ENCODE measurements at places on chromosomes 4 and X.

DNA sequence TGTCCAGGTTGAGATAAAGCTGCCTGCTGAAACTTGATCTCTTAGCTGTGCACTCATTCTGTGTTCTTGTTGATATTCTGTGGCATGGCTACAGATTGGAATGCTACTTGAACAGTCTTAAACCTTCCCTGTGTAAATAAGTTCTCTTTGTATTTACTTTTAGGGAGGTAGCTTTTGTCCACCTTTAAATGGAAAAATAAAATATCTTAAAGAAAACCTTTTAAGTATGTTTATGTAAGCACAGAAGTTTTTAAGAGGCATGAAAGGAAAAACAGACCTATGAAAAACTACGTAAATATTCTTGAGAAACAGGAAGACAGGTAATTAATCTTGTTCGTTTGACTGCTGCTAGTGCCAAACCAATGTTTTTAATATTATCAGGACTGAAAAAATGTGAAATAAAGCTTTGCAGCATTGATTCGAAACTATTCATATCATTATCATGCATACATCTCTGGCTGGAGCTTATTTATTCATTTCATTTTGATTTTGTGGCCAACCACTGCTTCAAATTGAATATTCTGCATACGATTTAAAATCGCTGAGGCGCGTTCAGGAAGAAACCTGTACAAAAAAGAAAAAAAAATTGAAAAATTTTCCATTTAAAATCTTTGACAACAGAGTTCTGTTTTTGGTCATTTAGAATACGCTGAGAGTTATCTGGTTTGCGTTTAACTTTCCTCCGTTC lies 17.8 kb downstream of the HSD17B13 start:
- no peak for DNase-seq

DNA sequence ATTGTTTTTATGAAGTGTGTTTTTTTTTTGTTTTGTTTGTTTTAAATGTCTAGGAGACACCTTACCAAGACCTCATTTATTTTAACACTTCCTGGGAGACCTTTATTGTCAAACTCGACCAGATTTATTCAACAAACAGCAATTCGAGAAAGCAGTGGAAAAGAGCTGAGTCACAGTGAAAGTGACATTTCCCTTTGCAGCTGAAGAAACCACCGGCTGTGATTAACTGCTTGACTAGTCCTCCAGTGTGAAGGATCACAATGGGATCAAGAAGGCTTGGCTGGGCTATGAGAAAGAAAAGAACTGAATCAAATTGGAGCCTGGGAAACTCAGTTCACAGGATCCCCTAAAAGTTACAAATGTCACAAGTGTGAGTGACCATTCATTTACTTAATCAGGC lies 11.9 kb upstream of the ADH7 start:
- DNase-seq, result no peak

GRCh38 chrX:7146703-7147412 lies 654 bp upstream of the STS start:
- DNase-seq, result no peak

DNA sequence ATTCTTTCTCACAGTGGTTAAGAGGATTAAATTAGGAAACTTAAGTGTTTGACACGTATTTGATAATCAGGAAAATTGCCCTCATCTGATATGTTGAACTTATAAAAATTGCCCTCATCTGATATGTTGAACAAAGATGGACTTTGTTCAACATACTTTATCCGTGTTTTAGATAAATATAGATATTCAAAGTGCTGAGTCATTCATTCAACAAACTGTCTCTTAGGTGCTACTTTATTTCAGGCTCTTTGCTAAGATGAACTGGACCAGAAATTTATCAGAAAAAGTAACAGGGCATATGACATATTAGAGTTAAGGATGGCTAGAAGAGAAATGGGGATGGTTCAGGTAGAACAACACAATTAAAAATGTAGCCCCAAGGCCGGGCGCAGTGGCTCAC lies 81.7 kb downstream of the IL1RAPL1 start:
- DNase-seq, result no peak

- no peak for DNase-seq
Observed at GRCh38 chr4:180926277-180926676, 1316.9 kb upstream of the TENM3 start.

DNA sequence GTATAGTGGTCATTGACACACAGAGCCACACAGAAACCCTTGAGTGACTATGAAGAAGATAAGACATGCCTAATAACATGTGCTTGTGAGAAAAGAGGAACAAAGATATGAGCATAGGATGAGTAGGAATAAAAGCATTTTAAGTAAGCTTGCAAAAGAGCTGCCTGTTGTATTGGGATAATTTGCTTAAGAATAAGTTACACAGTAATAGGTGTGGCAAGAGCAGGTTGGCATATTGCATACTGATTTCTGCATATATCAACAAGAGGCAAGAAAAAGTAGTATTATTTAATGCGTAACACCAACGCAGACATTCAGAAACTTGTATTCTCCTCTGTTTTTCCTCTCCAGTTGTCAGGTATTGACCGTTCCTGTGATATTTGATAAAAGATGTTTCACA lies 111.5 kb upstream of the UGT8 start:
- DNase-seq, result no peak

- DNase-seq, result no peak
Observed at GRCh38 chr4:4289597-4289940, 385 bp downstream of the LYAR start.

DNA sequence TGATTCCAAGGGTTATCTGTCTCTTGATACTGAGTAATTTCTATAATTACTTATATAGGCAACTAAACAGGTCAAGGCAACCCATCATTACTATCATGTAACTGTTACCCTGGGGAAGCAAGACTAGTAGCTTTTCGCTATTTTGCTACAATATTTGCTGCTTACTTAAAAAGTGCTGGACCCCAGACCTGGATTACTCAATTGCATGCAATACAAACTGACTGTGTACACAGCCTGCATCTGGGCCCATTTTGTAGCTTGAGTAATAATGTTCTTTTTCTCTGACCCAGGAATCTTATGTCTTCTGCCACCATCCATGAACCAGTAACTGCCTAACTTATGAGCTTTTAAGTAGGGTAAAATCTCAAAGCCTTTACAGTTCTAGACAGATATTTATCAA lies 53.4 kb downstream of the CNOT6L start:
- no peak for DNase-seq

GRCh38 chrX:51420610-51421009 lies 75.8 kb downstream of the NUDT11 start:
- DNase-seq, result no peak

DNA sequence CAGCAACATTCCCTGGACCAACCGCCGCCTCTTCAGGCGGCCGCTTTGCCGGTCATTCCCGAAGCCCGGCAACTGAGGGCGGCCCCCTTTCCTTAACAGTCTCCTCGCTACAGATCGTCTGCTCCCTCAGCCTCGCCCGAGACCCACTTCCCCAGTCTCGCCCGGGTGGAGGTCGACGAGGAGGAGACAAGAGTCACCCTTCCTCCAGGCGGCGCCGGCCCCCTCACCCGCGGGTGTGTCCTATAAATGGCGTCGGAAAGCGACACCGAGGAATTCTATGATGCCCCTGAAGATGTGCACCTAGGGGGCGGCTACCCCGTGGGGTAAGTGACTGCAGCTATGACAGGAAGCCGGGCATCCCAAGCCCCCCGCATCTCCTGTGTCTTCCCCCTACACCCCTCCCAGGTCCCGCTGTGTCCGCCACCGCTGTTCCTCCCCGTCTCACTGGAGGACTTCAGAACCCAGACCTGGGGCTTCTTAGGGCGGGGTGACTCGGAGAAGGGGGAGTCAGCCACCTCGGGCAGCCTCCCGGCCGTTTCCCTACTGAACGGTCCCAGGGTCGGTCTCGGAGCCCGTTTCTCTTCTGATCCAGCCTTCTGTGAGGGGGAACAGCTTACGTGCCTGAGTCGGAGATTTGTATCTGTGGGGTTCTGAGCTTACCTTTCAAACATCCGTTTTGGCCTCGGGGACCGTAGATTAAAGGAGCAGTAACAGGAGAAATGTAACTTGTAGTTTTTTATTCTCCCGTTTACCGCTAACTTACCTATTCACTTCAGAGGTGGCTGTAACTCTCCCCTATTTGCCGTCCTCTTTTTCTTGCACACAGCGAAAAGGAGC lies 570 bp downstream of the WDR44 start:
- DNase-seq, result peak; percentile 33

GRCh38 chr4:13968723-13969122 lies 341.2 kb upstream of the BOD1L1 start:
- DNase-seq, result no peak

DNA sequence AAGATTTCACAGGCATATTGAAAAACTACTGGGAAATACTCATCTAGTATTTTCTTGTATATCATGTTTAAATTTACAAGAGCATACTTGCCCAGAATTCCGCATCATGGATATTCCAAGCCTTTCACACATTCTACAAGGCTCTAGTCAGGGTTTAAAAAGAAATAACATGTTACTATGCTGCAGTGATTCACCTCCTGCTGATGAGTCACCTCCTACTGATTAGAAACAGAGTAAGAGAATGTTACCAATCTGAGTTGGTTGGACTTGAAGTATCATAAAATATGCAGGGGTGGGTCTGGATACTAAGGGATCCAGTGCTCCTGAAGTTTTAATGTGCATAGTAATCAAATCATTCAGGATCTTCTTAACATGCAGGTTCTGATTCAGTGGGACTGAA lies 192.0 kb upstream of the ANK2 start:
- no peak for DNase-seq

DNA sequence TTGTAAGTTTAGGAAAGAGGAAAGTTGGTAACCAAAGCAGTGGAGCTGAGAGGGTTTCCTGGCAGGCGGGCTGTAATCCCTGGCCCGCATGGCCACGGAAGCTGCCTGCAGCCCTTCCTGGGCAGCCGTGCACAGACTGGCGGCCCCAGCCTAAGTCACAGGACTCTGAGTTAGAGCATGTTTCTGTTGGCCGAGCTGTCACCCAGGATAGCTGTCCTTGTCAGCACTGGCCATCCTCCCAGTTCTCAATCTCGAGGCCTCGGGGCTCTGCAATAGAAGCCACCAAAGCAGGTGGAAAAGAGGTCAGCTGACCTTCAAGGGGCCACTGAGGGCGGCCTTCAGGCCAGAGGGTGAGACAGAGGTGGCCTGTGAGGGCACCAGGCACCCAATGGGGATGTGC lies 20.5 kb downstream of the PNMA6E start:
- DNase-seq, result no peak

GRCh38 chrX:53163436-53163835 lies 61.6 kb downstream of the KDM5C start:
- no peak for DNase-seq

GRCh38 chr4:76952656-76953582 lies 3.4 kb downstream of the SEPTIN11 start:
- no peak for DNase-seq

- DNase-seq, result no peak
Observed at GRCh38 chr4:55359397-55359916, 13.4 kb downstream of the SRD5A3 start.

GRCh38 chr4:94582517-94582916 lies 130.8 kb downstream of the PDLIM5 start:
- DNase-seq, result no peak

DNA sequence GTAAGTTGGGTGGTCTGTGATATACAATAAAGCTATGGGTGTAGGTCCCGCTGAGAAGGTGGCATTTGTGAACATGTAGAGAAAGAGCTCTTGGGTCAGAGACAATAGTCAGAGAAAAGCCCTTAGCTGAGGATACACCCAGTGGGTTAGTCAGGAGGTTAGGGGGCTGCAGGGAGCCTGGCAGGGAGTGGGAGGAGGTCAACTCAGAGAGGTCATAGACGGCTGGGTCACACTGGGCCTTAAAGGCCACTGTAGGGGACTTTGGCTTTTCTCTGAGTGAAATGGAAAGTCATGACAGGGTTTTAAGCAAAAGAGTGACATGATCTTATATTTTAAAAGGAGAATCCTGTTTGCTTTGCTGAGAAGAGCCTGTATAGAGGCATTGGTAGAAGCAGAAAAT lies 16.7 kb downstream of the MGST2 start:
- DNase-seq, result no peak
